ENCODE measurements at places on chromosomes 2 and 18.

GRCh38 chr2:203750346-203751068 lies 44.1 kb downstream of the CD28 start:
- DNase-seq = no peak

GRCh38 chr2:60534052-60534685 lies 19.3 kb downstream of the BCL11A start:
- DNase-seq = no peak

- DNase-seq = no peak
Measured at GRCh38 chr18:70036771-70037347, 89.2 kb upstream of the CD226 start.

DNA sequence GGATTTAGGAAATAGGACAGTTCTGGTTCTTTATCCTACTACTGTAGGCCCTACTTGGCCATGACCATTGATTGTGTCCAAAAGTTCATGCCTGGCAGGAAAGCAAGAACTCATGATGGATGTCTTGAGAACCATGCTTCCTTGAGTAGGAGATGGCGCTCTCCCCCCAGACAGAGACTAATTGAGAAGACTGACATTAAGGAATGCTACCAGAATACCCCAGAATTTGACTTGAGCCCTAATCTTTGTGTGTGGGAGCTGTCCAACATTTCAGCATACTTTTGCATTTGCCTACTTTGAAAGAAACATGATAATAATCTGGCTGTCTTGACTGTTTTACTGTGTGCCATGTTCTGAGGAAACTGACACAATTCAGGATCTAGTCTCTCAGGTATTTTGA lies 23.3 kb downstream of the MAPRE3 start:
- DNase-seq = no peak

GRCh38 chr18:48470484-48471180 lies 61.4 kb upstream of the ZBTB7C start:
- DNase-seq = no peak

- no peak for DNase-seq
Measured at GRCh38 chr2:75432761-75433361, 127.9 kb downstream of the EVA1A start.

- no peak for DNase-seq
Measured at GRCh38 chr2:55391155-55391554, 28.5 kb downstream of the CCDC88A start.

DNA sequence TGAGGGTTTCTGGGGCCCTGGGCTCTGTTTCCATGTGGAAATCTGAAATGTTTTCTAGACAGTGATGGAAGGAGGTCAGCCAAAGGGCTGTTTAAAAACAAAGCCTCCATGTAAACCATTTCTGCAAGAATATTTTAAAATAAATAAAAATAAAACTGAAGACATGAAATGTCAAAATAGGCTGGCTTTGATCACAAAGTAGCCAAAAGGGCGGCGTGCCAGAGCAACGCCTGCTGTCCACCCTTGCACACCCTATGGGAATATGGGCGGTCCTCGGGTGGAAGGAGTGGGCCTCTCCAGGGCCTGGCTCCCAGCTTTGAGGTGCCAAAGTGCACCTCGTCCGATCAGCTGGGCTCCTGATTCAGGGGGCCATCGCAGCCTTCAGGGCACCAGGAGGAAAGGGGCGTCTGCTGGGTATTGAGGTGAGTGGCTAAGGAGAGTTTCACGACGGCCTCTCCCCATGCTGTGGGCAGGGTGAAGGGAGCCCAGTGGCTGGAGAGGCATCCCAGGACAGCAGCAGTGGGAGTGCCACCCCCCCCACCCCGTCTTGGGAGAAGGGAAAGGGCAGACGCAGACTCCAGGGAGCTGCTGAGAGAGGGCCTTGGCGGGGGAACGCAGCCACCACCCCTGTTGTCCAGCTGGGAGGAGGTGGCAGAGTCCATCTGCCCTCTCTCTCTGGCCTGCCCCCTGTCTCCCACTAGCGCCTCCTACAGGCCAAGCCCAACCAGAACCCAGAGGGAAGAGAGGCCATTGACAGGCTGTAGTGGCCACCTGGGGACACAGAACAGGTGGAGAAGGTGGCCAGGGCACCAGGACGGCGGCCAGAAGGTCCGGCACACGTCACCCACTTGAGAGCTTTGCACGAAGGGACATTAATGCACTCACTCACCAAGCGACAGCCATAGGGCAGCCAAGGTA lies 5.7 kb upstream of the ERFE start:
- no peak for DNase-seq

DNA sequence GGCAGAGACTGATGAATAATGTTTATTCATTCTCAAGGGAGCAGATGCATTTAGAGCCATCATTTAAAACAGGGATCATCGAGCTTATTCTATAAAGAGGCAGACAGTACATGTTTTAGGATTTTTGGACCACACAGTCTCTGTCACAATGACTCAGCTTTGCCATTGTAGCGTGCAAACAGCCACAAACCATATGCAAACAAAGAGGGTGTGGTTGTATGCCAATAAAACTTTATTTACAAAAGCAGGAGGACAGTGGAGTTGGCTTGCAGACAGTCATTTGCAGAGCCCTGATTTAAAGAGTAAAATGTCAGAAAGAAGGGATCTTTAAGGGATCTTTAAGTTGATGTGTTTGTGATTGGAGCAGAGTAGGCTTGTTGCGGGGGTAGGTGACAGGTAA lies 51.5 kb downstream of the SMIM21 start:
- DNase-seq = no peak

Data from stimulated activated CD4-positive, alpha-beta T cell treated with anti-CD3 and anti-CD28 coated beads, Interleukin-1b, Interleukin-23, amount 100 ng/mL, for 48 hours (primary cell).